Spinal cord (tissue), 10 donors: ENCODE measurements at places on chromosomes 7 and 10.

GRCh38 chr10:99422529-99423096 is 7.8 kb downstream of the GOT1 start:
- no peak for DNase-seq

DNA sequence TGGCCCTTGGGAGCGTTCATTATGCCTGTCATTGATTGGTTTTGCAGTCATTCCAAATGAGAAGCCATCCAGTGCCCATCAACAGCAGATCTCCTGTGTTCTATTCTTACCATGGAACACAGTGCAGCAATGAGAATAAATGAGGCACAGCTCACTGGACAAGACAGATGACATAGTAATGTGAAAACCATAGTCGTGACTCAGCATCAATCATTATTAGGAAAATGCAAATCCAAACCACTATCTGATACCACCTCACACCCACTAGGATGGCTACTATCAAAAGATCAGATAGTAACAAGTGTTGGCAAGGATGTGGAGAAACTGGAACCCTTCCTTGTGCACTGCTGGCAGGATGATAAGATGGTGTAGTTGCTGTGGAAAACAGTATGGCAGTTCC is 144.7 kb downstream of the ARHGAP22 start:
- no peak for DNase-seq

- no peak for DNase-seq
These were observed 517.1 kb upstream of the ANKRD30A start for GRCh38 chr10:36608251-36608650.

DNA sequence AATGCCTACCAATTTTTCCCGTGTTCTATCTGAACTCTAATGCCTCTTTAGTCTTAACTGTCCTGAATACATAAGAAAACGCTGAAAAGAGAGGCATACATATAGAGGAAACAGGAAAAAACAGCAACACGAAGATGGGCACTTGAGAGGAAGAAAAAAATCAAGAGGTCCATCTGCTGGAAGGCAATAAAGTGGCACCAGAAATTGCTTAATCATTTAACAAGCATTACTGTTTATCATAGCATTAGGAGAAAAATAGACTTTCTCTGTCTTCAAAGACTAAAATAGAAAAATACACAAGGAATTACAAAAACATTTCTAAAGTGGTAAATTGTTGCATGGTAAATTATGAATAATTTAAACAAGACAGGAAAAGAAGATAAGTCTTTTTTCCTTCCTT is 35.0 kb downstream of the NSUN6 start:
- DNase-seq, result no peak

- no peak for DNase-seq
These were observed 21.0 kb upstream of the CCDC71L start for GRCh38 chr7:106681815-106682495.

DNA sequence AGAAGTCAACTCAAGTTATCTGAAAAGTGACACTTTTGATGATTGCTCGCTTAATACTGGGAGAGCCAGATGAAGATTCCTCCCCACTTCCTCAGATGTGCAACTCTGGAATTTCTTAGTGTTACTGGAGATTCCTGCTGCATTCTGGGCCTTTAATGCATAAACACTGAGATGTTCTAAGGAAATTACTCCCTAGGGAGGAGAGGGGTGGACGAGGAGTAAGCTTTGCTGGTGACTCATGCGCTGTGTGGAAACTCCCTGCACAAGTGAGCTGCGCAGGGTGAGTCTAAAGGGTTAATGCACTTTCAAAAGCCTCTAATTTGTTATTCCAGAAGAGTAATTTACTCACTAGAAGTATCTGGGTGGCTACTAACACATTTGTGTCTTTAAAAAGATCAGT is 46.3 kb downstream of the EGFR start:
- no peak for DNase-seq

GRCh38 chr7:129095258-129095657 is 40.3 kb upstream of the TNPO3 start:
- DNase-seq, result no peak

- no peak for DNase-seq
These were observed 187.3 kb downstream of the DPY19L1 start for GRCh38 chr7:34849986-34850385.
